ENCODE measurements at places on chromosomes 12 and 14. TPM values are rescaled to one million over a fixed set of nuclear protein-coding genes. Genes with fewer than 3 reads are reported as not detected.
A peak's percentile ranks its signal among the peaks of the same experiment; 100 is the strongest.

DNA sequence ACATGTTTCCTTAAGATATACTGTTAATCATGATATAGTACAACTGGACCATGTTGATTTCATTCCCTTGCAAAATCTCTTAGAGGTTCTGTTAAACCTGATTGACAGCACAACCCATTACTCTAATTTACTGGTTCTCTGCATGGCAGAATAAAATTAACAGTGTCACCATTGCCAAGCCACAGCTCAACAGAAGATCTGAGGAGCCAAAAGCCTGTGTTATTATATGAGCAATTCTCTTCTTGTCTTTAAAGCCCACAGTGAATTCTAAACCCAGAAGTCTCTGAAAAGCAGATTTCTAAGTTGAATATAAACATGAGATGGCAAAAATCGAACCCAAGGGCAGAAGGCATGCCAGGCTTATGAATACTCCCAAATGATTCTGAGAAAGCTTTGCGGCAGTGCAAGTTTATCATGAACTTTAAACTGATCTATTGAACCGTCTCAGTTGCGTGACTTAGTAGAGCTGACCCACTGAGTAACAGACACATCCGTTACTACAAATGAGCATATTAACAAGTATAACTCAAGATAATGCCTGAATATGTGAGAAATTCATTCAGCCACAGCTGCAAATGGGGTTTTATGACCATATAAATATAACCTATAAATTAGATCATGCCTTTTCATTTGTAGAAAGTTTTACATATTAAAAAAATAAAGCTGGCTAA, 78.2 kb downstream of the IPO8 start:
- no peak for DNase-seq

- peak; percentile 72 for DNase-seq
These were observed 22.3 kb upstream of the P2RX7 start for GRCh38 chr12:121110211-121110940.

GRCh38 chr12:123761841-123762714, at the start of gene DNAH10:
Gene DNAH10, plus strand, starts transcription at chr12:123762301. Its CDS starts 36 bp downstream, at chr12:123762337.
- peak; percentile 74 for DNase-seq

DNA sequence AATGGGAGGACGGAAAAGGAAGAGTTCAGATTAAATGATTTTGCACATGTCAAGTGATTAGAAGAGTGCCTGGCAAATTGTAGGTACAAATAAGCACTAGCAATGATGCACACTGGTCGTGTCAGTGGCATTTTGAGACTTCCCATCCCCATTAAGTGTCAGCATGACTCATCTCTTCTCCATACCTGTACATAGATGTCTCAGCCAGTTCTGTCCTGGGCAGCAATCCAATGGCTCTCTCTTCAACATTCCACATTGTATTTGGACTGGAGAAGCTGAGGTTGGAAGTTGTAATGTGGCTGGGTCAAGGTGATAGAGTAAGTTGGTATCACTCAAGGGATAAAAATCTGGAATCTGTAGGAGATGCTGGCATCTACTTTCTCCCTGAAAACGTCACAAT, 742.7 kb downstream of the VRK1 start:
- DNase-seq: no peak

DNA sequence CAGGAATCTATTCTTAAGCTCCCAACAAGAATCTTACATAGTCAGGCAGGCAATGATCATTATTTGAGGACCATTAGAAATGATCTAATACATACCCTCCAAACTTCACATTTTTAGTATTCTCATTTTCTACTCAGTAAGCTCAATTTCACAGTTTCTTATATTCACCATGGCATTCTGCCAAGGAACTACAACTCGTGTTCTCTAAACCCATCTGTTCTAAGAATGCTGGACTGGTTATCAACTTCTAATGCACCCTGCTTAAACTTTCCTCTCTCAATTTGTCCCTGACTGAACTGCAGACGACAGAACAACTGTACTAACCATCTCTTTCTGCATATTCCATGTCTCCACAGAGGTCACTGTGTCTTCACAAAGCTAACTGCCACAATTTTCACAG, 58.6 kb downstream of the GXYLT1 start:
- DNase-seq: no peak

Gene ESRRB
- total RNA-seq: 0.27 TPM

DNA sequence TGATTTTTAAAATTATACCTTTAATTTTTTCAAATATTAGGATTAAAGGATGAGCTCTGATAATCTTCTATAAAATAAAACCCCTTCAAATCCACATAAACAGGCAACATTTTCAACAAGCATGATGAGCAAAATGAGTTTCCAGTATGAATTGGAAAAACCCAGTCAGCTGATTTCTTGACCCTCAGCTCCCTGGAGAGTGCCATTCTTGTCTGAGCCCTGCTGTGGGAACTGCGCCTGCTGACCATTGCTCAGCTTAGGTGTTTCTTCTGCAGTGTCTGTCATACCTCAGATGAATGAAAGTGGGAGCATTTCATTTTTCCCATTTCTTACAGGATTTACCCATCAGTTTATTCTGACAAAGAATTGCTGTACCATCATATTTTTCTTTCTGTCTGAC, 27.6 kb downstream of the MAPKAPK5 start:
- no peak for DNase-seq

Gene NRDE2
- 18.3 TPM for total RNA-seq

GRCh38 chr12:59375633-59376032, 220.2 kb upstream of the SLC16A7 start:
- no peak for DNase-seq

DNA sequence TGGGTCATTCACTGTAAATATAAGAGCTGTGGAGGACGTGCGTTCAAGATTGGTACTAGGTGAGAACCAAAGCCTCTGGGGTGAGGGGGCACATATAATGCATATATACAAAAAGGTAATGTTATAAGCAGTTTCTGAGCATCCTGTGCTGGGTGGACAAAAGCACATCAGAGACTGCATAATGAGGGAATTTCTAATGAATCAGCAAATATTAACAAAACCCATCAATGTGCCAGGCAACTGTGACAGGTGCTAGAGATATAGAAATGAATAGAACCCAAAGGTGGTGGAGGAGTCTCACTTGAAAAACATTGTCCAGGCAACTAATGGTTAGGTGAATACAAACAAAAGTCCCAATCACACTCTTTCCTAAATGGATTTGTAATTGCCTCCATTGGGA, 74.7 kb downstream of the GPR65 start:
- DNase-seq: no peak

Gene KLRK1
- not detected for total RNA-seq

Gene APOLD1
- total RNA-seq: 5.3 TPM

DNA sequence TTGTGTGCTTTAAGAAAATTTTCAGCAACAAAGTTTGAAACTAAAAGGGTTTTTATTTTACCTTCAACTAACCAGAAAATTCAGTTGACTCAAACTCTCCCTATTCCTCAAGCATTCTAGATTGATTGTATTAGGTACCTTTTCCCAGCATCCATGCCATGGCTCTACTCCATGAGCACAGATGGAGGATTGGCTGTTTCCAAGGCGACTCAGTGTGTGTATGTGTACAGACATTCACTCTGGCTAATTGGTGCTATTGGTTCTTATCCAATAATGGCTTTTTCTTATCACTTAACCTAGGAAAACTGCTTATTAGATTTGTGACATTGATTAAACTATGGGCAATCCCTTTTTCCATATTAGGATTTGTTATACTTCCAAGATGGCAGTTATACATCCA, 202.6 kb downstream of the ANO6 start:
- DNase-seq: no peak

- peak; percentile 84 for DNase-seq
These were observed 30.2 kb upstream of the CIPC start for GRCh38 chr14:77067632-77068516.

Gene GARIN6
- total RNA-seq: not detected

Gene SLC25A3
- total RNA-seq: 486 TPM

Gene TMCC3
- total RNA-seq: 4.0 TPM

Measured in Calu3 (cell line).